ENCODE measurements at places on chromosomes 5 and 9.

- no peak for DNase-seq
Measured at GRCh38 chr5:157766902-157767301, 23.4 kb downstream of the LSM11 start.

GRCh38 chr5:75200776-75201175 is 35.9 kb downstream of the ANKRD31 start:
- no peak for DNase-seq

DNA sequence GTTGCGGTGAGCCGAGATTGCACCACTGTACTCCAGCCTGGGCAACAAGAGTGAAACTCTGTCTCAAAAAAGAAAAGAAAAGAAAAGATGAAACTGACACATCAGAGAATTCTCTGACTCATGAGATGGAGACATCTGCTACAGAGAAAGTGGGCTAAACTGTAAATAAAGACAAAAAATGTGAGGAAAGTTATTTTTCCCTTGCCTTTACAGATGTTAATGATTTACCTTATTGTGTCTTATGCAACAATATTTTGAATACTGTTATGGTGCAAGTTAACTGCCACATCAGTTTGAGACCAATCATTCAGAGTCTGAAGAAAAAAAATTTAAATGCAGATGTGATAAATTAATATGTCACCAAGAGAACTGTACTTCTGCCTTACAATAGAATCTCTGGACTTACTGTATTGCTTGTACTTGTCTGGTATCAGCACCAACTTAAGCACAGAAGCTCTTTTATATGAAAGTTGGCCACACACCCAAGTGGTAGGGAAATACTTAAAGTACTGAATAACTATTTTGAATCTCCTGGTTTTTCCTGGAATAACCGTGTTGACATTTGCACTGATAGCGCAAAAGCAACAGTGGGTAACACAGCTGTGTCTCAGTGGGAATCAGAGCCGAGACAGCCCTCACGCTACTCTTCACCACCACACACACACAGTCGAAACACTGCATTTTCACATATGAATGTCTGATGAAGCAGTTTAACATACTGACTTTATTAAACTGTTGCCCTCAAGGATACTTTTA is 169.9 kb downstream of the FANCC start:
- no peak for DNase-seq

GRCh38 chr5:121899346-121899745 is 47.7 kb downstream of the FTMT start:
- DNase-seq = no peak

- no peak for DNase-seq
Measured at GRCh38 chr5:159286420-159287035, 23.4 kb downstream of the UBLCP1 start.

DNA sequence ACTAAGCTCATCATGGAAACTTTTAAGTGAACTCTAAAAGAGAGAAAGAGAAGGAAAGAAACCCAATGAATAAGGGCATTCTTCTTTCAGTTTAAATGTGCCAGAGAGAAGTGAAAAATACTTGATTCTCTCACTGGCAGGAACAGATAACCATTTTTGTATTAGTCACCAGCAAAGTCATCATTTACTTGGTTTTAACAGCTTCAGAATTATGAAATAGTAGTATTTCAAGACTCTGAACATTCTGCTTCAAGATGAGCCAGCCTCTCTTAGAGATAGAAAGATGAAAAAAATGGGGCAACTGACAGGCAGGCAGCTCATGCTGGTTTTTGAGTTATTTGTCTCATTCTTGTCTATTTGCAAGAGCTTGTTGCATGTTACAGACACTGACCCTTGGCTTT is 103.5 kb downstream of the GCNT1 start:
- no peak for DNase-seq

Measured in renal cortex interstitium (tissue), 15 donors.